ENCODE measurements at places on chromosomes 5 and 9.

- DNase-seq: no peak
These were observed 219.6 kb upstream of the ZNF462 start for GRCh38 chr9:106643211-106643930.

- DNase-seq: no peak
These were observed 638.3 kb downstream of the CCDC171 start for GRCh38 chr9:16191191-16191590.

DNA sequence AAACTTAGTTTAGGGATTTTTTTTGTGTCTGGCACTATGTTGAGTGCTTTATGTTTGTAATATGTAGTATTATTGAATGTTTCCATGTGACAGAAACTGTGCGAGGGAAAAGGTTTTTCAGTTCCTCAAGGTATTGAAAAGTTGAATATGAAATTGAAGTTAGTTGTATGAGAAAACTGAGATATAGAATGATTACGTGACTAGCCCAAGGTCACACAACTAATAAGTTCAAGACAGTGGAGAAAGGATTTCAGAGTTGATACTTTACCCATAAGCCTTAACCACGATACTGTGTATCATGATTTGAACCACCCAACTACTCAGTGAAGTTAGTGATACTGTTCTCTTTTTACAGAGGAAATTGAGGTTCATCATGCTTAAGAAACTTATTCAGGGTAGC, 5.7 kb downstream of the NIPBL start:
- DNase-seq: no peak

GRCh38 chr5:40720069-40720468, 35.7 kb downstream of the TTC33 start:
- no peak for DNase-seq

DNA sequence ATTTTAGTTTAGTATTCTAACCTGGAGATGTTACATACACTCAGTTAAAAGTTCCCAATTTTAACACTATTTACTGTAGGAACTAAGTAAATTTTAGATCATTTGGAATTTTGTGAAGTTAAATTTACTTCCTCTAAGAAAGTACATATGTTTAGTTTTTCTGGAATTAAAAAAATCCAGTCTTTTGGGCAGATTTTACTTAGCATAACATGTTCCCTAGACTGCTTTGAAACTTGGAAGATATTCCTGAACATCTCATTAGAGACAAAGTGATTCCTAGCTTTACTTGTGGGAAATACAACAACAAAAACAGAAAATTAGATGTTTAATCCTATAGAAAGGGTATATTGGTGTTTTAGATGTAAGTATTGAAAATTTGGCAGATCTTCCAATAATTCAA, 930.0 kb upstream of the PTPRD start:
- no peak for DNase-seq

GRCh38 chr9:129195606-129196005, 17.5 kb upstream of the IER5L start:
- no peak for DNase-seq

DNA sequence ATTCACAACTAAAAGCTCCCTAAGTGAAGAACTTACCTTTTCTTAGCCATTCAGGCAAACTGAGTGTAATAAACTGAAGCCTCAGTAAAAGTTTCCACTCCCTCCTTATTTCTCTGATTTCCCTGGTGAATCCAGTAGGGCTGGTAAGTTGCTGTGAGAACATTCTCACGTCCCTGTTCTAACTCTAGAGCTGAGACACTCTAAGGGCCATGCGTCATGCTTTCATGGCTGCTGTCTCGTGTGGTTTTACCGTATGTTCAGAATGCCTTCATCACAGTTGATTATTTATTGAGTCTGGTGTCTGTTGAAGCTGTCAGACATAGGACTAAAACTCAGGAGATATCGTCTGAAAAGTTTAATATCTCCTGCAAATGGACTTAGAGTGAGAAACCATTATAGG, 1.3 kb downstream of the OR2S2 start:
- DNase-seq: no peak

Data from activated CD8-positive, alpha-beta memory T cell treated with anti-CD3 and anti-CD28 coated beads for 1 hour (primary cell).